Activated naive CD8-positive, alpha-beta T cell treated with anti-CD3 and anti-CD28 coated beads for 36 hours (primary cell): ENCODE measurements at places on chromosomes 7 and 10. TPM values are rescaled to one million over a fixed set of nuclear protein-coding genes. Genes with fewer than 3 reads are reported as not detected.

Gene METTL27
- total RNA-seq = 0.40 TPM

Gene SCART1
- 0.45 TPM for total RNA-seq

Gene PLAC9
- total RNA-seq = not detected

Gene STAM
- 21.6 TPM for total RNA-seq

Gene ACSL5
- total RNA-seq = 54.3 TPM

Gene SDK1
- 0.49 TPM for total RNA-seq

Gene POU6F2
- not detected for total RNA-seq

Gene OGDHL
- 1.1 TPM for total RNA-seq

Gene ABCF2
- 85.2 TPM for total RNA-seq

Gene SCIN
- 0.47 TPM for total RNA-seq

Gene NEUROD6
- total RNA-seq = not detected

Gene LBX1
- total RNA-seq = not detected

Gene PKD2L1
- total RNA-seq = not detected

Gene LLCFC1
- total RNA-seq = not detected

Gene NPY
- total RNA-seq = not detected

Gene PPP1R17
- not detected for total RNA-seq

Gene AHR
- total RNA-seq = 44.9 TPM

Gene PDK4
- not detected for total RNA-seq

Gene RPA3
- total RNA-seq = 168 TPM

Gene C10orf90
- total RNA-seq = not detected

Gene IKZF1
- 220 TPM for total RNA-seq

Gene PRLHR
- not detected for total RNA-seq

Gene DPP6
- total RNA-seq = not detected

Gene AGAP9
- total RNA-seq = 2.1 TPM

Gene NKX1-2
- not detected for total RNA-seq

Gene ANXA8
- not detected for total RNA-seq

Gene ASB10
- total RNA-seq = not detected

Gene PARD3
- 1.9 TPM for total RNA-seq

Gene NUP205
- total RNA-seq = 148 TPM

Gene COL26A1
- not detected for total RNA-seq

Gene TEX36
- not detected for total RNA-seq

Gene ITPRIP
- total RNA-seq = 18.8 TPM

Gene FOXP2
- not detected for total RNA-seq

Gene HGF
- not detected for total RNA-seq

Gene CFTR
- not detected for total RNA-seq

Gene MSS51
- total RNA-seq = 0.94 TPM

Gene TRIP6
- 44.2 TPM for total RNA-seq

Gene GPC2
- total RNA-seq = 3.9 TPM

Gene EPHB4
- 2.9 TPM for total RNA-seq

Gene PLXDC2
- not detected for total RNA-seq

Gene MIOS
- total RNA-seq = 55.3 TPM

Gene RBP3
- not detected for total RNA-seq
